ENCODE measurements at places on chromosomes 3 and 15.

GRCh38 chr3:132772252-132772651, 50.0 kb upstream of the NPHP3 start:
- no peak for DNase-seq

DNA sequence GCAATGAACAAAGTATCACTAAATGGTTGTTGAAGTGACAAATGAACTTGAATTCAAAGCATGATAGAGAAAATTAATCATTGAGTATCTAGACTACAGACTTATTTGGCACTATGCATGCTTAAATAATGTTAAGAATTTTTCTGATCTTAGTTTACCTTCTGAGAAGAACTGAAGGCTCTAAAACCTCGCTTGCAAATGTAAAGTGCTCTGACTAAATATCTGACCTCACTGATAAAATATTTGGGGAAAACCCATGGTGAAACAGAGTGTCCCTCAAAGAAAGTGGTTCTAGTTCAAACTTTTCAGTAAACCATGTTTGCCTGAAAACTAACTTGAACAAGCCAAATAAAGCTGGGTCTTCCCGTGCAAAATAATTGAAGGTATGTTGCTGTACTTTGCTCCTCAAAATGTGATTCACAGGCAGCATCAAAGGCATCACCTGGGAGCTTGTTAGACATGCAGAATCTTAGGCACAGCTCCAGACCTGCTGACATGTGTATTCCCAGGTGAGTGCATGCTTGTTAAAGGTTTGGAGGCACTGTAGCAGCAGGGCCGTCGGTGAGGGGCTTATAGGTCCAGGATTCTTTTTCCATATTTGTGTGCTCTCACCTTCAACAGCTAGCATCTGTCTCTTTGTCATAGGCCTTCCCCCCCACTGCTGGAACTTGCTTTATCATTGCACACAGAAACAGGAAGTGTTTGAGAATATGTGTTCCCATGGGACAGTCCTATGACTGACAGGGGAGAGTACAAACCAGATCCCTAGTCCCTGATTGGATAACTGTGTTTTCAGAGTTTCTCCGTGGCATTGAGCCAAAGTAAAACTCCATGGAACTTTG, 524.2 kb upstream of the LMCD1 start:
- no peak for DNase-seq

- no peak for DNase-seq
These were observed 168.4 kb downstream of the PDE8A start for GRCh38 chr15:85150130-85150480.

- DNase-seq = no peak
These were observed 59.4 kb downstream of the PEX5L start for GRCh38 chr3:179977356-179977755.

- no peak for DNase-seq
These were observed 1.1 kb upstream of the RBMS3 start for GRCh38 chr3:29279806-29280205.

- DNase-seq = no peak
These were observed 10.2 kb downstream of the TRA2B start for GRCh38 chr3:185927501-185928200.

DNA sequence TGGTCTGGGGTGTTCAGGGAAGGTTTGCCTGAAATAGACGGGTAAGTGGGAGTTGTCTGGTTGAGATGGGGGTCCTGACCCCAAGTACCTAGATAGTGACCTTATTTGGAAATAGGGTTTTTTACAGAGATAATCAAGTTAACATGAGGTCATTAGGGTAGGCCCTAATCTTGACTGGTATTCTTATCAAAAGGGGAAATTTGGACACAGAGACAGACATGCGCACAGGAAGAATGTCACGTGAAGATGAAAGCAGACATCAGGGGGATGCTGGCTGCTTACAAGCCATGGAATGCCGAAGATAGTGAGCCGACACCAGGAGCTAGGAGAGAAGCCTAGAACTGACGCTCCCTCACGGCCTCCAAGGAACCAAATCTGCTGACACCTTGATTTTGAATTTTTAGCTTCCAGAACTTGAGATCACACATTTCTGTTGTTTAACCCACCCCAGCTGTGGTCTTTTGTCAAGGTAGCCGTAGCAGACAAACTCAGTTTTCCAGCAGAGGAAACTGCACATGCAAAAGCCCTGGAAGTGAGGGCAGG, 17.1 kb downstream of the BHLHE40 start:
- no peak for DNase-seq

DNA sequence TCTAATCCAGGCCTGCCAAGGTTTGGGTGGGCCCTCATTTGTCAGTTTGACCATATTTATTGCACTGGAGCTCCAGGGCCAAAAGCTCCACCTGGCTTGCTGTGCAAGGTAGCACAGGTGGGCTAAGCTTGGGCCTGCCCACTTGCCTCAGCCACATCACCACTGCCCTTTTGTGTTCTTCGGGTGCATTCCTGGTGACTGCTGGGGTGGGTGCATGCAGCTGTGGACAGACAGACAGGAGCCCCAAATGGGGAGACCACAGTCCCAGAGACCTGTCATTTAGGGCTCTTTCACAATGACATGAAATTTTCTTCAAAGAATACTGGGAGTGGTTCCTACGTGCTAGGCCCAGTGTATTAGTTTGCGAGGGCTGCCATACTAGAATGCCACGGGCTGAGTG, 2.7 kb downstream of the MESP2 start:
- no peak for DNase-seq

DNA sequence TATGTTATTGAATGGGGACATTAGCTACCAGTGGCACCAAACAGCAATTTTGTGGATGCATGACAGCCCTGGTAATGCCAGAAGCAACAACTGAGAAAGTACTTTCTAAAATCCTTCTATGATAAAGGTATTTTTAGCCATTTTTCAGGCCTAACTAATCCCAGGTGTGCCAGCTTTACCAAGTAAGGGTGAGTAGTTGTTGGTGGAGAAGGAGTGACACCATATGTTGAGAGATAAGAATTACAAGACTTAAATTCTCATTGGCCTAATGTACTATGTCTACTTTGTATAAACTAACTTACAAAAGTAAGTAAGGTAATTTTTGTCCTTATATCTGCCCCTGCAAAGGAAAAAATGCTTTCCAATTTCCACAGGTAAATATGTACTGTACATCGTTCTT, 4.1 kb upstream of the COX17 start:
- no peak for DNase-seq

DNA sequence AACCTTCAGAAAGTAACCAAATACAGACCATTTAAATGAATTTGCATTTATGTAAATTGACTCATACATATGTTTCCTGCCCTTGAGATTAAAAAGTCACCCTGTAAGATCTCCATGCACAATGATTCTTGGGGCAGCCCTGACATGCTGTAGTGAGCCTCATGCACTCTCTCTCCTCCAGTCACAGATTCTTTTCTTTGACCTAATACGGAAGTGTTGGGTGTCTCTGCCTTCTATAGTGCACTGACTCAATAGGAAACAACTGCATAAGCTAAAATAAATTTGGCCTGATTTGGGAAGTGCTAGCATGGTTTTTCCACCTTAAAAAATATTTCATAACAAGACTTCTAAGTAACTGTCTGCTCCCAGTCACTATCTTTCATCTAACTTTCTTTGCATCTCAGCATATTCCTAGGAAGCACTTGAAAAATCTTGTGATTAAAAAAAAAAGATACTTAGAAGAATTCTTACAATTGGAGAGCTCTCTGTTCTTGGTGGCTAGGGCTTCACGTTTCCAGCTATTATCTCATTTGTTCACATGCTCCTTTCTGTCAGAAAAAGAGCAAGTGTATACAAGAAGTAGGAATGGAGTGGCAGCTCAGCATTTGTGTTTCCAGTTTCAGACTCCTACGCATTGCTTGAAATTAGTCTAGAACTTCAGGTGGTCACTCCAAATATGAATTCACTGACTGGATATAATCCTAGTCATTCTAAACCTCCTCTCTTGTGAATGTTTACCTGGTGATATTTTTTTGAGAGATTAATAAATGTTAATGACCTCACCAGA, 207.9 kb upstream of the COL8A1 start:
- DNase-seq = no peak

- no peak for DNase-seq
These were observed 197.6 kb downstream of the MINAR1 start for GRCh38 chr15:79629687-79630086.

- no peak for DNase-seq
These were observed 151.1 kb upstream of the OSTN start for GRCh38 chr3:191047930-191048329.
